ENCODE measurements at places on chromosomes 13 and 19.

DNA sequence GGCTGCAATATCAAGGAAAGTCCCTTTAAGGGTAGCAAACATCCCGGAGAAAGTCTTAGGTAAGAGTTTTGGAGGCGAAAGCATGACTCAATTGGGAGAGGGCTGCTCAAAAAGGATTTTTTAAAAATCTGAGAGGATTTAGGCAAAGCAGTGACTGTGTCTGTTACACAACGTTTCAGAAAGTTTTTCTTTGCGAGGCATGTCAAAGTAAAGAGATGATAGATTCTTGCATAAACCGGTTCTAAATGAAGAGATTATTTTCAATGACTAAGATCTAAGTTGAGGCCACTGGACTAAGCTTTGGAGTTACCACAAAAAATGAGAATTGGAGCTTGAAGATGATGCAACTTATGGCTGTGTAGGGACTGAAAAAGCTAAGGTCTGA is 43.7 kb upstream of the ENOX1 start:
- DNase-seq = peak; percentile 84

- DNase-seq = no peak
Measured at GRCh38 chr13:83215627-83216026, 666.6 kb downstream of the SLITRK1 start.

DNA sequence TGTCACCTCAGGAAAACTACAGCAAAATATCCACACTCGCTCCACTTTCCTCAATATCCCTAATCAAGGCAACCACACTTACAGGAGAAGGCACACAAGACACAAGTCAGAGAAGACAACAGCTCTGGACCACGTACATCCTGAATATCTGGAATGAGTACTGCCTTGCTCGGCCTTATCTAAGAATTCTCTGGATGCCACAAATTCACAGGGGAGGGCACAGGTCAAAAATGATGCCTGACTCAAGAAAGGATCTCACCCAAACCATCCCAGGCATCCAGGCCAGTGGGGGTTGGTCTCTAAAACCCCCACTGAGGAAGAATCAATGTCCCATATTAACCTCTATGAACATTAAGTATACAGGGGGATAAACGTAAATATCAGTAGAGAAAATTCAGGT is 29.9 kb downstream of the ATP7B start:
- DNase-seq = no peak

GRCh38 chr13:73865027-73865426 is 269.2 kb downstream of the KLF12 start:
- no peak for DNase-seq

DNA sequence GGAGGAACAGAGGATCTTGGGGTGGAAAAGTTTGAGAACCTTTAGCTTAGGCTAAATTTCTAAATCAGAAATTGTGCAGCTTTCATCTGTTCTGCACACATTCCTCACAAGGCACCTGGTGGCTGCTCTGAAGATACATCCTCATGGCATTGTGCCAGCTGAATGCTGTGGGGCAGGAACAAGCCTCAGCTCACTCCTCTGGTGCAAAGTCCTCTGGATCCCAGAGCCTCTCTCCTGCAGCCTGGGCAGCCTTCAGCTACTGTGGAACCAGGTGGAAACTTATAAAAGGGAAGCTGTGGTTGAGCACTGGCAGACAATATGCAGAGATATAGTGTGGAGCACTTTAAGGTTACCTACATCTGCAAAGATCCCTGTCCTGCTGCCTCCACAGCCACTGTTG is 72.3 kb downstream of the KCTD12 start:
- DNase-seq = no peak

GRCh38 chr13:90613076-90613795 is 734.3 kb upstream of the MIR17HG start:
- DNase-seq = no peak

- no peak for DNase-seq
Measured at GRCh38 chr13:50809133-50810090, 34.1 kb downstream of the DLEU7 start.

Measured in osteoblast (primary cell).